ENCODE measurements at places on chromosomes 3 and 15.

GRCh38 chr3:28726840-28727239 lies 378.2 kb upstream of the AZI2 start:
- DNase-seq, result no peak

DNA sequence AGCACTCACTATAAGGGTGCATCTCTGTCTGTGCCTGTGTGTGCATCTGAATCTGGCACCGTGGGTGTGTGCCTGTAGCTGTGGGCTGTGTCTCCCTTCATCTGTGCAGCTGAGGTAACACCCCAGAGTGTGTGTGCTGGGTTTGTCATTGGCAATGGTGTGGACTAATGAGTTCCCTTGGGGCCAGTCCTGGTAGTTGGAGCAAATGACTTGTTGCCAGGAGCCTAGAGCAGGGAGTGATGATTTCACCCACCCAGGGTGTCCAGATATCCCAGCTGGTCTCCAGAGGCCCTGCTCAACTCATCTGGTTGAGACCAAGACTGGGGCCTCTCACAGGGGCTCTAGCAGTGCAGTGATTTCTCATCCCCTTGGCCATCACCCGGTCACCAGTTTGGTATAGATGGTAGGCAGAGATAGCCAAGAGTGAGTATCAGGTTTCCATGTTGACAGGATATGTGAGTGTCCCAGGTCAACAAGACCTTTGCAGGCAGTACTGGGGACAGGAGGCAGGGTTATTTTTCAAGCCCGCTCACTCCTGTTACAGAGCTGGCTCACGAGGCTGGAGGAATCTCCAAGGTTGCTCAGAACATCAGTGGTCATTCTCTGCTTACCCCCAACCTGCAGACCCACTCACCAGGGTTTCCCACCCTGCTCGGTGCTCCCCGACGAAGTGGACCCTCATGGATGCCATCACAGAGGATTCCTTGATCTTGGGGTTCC lies 4.1 kb upstream of the HDAC11 start:
- no peak for DNase-seq

GRCh38 chr15:70584838-70585706 lies 178.3 kb downstream of the UACA start:
- peak; percentile 30 for DNase-seq

- DNase-seq, result no peak
Measured at GRCh38 chr3:176490357-176490756, 706.9 kb downstream of the TBL1XR1 start.

- DNase-seq, result no peak
Measured at GRCh38 chr3:86416334-86416733, 574.6 kb downstream of the VGLL3 start.
